ENCODE measurements at places on chromosomes 16 and 17. TPM values are rescaled to one million over a fixed set of nuclear protein-coding genes. Genes with fewer than 3 reads are reported as not detected.

The PLCD3 gene
- total RNA-seq = 3.5 TPM

The MSL1 gene
- total RNA-seq = 85.2 TPM

The ITGA2B gene
- 0.39 TPM for total RNA-seq

The KRTAP1-1 gene
- total RNA-seq = not detected

The DOC2B gene
- 0.34 TPM for total RNA-seq
